ENCODE measurements at places on chromosomes 5 and 9. TPM values are rescaled to one million over a fixed set of nuclear protein-coding genes. Genes with fewer than 3 reads are reported as not detected.
A peak's percentile ranks its signal among the peaks of the same experiment; 100 is the strongest.

- DNase-seq, result peak; percentile 88
- no peak overlapping the region for H3K27ac ChIP-seq
- no peak overlapping the region for H3K4me3 ChIP-seq
Observed at GRCh38 chr5:81819556-81820317, 68.8 kb upstream of the SSBP2 start.

- peaks cover 17% of the 10 kb centered on the region for H3K4me1 ChIP-seq
- no peak for DNase-seq
Observed at GRCh38 chr5:140607031-140607430, 25.9 kb downstream of the CD14 start.

- peaks cover 8% of the 10 kb centered on the region for H3K4me1 ChIP-seq
- no peaks in the 10 kb centered on the region for H3K27me3 ChIP-seq
- DNase-seq, result no peak
Observed at GRCh38 chr9:6781476-6781875, 23.7 kb downstream of the KDM4C start.

LHX3 gene
- under 0.01 TPM for total RNA-seq

PAX5 gene
- not detected for total RNA-seq

SLC4A9 gene
- not detected for total RNA-seq

PRLR gene
- under 0.01 TPM for total RNA-seq

MEGF10 gene
- 3.2 TPM for total RNA-seq

Measured in osteoblast (primary cell).